ENCODE measurements at places on chromosomes 3 and 15.

DNA sequence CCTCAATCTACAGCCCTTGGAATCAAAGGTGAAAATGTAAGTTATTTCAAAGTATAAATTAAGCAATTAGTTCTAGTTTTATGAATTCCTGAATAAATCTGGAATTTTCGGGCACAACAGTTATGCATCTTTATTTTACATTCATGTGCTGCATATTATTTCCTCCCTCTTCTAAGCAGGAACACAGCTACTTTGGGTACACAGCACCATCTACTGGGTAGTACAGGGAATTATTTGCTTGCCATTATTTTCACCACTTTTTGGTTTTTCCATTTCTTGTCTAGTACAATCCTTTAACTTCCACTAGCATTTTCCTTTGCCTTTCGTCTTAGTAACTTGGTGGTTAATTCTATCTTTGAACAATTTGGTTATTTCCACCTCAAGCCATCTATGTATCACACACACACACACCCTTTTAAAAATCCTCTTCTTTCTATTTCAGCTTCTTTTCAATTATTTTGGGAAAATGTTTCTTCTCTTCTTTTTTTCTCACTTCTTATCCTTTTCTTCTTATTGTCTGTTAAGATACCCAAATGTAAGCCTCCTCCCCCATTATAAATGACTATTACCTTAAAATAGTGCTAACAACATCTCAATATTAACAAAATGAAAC is 451.0 kb downstream of the MFSD1 start:
- DNase-seq: no peak

GRCh38 chr15:70528270-70528706 is 235.1 kb downstream of the UACA start:
- peak; percentile 29 for DNase-seq

DNA sequence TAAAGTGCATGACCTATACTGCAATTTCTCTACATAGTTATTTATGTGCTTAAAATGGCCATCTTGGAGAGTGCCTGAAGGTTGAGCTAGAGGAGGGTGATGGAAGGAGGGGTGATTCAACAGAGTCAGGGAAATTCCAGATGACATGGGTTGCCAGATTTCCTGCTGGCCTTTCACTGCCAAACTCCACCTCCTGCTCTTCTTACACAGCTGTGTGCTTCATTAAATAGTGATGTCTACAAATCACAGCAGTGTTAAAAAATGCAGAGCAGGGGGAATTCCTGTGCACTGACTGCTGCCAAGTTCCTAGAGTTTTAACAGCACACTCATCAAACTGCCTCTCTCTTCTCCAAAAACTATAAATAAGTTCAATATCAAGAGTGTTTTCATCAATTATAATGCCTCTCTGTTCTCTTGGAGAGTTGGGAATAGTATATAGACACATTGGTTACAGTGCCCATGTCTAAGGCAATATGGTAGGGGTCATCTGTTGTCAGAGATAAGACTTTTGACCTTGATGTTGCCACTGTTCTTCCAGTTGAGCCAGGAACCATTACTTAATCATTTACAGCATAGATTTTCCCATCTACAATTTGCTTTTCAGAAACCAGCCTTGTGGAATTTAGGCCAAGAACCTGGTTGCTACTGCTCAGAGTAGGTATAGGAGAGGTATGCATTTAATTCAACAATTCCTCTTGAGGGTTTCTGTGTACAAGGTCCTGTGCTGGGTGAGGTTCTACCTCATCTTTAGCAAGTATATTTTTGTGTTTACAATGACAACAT is 79.6 kb downstream of the TP63 start:
- DNase-seq: no peak

- DNase-seq: no peak
Observed at GRCh38 chr3:188453431-188454384, 299.8 kb downstream of the LPP start.

- DNase-seq: no peak
Observed at GRCh38 chr3:183477801-183478456, 49.5 kb upstream of the MCF2L2 start.
